ENCODE measurements at places on chromosomes 7 and 10.
A peak's percentile ranks its signal among the peaks of the same experiment; 100 is the strongest.

DNA sequence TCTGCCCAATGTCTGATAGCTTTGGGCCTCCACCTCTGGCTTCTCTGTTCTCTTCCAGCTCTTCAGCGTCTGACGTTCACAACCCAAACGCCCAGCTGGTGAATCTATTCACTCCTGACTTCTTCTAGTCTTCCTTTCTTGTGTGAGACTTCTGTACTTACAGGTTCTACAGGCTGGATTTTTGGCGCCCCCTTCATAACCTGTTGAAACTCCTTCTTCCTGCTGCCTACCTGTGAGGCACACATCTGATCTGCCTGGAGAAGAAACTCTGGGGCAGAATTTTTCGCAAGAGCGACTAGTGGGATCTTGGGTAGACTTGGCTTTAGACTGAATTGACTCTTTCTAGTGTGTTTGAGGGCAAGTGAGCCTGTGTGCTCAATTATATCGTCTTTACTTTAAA is 249.3 kb downstream of the REEP3 start:
- no peak for DNase-seq

DNA sequence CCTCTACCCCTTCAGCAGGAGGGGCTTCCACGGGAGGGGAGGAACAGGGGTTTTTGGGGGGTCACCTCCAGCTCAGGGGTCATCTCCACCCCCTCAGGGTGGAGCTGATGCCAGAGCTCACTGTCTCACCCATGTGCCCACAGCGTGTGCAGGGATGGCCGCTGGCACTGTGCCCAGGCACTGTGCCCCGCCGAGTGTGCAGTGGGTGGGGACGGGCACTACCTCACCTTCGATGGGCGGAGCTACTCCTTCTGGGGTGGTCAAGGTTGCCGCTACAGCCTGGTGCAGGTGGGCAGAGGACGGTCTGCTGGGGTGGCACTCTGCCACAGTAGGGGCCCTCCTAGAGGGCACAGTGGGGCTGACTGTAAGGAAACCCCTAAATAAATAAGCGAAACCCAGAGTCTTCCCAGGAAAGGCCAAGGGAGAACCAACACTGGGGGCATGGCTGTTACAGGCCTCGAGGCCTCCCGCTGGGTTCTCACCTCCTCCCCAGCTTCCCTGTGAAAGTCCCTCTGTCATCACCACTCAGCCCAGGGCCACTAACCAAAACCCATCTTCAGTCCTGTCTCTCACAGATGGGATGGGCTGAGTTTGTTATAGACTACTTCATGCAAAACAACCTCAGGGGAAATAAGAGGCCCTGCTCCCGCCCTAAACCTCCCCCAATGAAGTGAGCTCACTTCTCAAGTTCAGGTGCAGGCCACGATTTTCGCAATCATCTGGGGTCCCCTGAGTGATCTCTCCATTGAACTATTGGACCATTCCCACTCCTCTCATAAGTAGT is 7.4 kb upstream of the ZNF467 start:
- DNase-seq = peak; percentile 25

DNA sequence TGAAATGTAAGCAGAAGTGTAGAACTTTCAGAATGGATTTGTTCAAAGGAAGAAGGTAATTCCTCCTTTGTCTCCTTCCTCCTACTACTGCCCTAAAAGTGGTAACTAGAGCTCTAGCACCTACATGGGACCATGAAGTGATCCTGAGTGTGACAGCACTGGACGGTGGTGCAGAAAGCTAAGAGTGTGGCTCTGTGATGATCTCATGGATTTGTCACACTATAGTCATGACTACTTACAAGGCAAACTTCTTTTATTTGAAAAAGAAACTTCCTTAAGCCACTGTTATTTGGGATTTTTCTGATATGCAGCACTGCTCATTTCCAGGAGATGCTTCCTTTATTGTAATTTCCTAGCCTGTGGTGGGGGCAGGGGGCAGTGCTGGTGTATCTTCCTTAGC is 5.8 kb upstream of the FHIP2A start:
- no peak for DNase-seq

DNA sequence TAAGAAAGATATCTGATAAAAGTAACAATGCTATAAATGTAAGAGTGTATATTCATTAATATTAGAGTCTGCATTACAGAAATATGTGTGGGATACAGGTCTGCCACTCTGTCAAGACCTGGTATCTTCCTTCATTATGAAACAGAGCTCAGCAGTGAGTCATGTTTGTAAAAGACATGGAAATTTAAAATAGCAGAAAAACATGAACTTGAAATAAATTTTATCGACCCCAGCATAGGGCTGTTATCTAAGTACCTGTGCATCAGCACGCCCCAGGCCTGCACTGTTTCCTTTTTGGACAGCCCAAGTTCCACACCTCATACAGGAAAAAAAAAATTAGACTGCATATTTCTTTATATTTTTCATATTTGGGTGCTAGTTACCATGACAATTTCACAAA is 58.0 kb upstream of the ZPBP start:
- DNase-seq = no peak

DNA sequence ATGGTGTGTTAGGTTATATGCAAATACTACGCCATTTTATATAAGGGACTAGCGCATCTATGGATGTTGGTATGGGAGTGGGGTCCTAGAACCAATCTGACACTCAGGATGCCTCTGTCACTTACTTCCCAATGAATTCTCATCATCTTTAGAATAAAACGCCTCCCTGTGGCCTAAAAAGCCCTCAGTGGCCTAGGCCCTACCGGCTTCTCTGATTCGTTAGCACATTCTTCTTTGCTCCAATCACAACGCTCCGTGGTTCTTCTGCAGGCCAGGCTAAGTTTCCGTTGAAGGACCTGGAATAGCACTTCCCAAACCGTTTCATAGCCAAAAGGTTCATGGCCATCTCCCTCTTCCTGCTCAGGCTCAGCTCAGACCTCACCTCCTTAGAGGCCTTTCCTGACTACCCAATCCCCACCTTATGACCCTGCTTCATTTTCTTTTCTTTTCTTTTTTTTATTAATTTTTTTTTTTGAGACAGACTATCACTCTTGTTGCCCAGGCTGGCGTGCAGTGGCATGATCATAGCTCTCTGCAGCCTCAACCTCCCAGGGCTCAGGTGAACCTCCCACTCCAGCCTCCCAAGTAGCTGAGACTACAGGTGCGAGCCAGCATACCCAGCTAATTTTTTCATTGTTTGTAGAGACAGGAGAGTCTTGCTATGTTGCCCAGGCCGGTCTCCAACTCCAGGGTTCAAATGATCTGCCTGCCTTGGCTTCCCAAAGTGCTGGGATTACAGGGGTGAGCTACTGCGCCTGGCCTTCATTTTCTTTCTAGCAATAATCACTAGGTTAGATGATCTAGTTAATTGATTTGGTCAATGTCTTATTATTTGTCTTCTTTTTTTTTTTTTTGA is 24.5 kb upstream of the YWHAG start:
- no peak for DNase-seq

DNA sequence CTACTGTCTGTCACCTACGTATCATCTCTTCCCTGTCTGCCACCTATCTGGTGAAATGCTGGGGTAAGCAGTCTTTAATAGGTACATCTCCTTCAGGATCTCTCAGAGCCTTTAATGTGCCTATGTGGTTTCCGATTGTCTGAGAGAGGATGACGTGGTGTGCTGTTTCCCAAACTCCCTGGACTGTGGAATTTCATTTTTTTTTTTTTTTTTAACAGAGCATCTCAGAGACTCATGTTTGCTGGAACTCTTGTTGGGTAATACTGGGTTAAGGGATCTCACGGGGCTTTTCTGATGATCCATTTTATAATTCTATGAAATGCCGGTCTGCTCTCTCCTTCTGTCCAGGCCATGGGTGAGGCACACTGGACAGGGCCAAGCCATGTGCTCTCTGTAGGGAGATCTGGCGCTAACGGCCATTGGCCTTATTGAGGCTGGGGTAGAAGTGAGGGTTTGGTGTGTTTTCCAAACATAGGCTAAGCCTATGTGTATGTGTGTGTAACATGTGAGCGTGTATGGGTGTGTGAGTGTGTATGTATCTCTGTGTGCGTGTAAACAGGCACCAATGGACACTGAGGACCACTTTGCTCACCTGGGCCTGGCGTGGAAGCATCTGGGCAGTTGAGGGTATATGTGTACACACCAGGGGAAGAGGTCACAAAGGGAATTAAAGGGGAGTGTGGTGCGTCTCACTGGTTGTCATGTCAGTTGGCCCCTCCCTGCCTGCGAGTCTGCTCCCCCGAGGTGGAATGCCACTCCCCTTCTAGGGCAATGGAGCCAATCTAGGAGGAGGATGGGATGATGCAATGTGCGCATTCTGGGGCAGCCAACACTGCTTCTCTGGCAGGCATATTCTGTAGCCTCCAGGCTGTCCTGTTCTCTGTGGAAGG is 7.8 kb downstream of the ADRA2A start:
- no peak for DNase-seq

- no peak for DNase-seq
These were observed 101.5 kb upstream of the MTPN start for GRCh38 chr7:136078630-136079029.

- DNase-seq = no peak
These were observed 32.8 kb downstream of the GSAP start for GRCh38 chr7:77383333-77383740.

- DNase-seq = no peak
These were observed 127.9 kb upstream of the STK17A start for GRCh38 chr7:43454936-43455518.

DNA sequence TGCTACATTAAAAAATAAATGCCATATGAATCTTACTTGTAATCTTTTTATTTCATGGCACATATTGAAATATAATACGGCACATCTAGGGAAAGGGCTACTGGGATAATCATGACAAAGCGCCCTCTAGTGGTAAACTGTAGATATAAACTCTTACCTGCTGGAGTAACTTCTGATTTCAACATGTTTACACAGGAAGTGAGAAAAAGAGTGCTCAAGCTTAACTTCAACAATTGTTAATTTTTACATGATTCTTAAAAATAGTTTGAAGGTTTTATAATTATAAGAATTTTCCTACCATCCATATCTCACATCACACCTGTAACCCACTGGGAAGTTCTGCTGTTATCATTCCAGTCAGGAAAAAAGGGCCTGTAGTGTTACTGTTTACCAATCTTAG is 2.0 kb upstream of the HEPACAM2 start:
- DNase-seq = no peak

- DNase-seq = peak; percentile 29
These were observed 333.9 kb downstream of the AUTS2 start for GRCh38 chr7:69932034-69932628.

DNA sequence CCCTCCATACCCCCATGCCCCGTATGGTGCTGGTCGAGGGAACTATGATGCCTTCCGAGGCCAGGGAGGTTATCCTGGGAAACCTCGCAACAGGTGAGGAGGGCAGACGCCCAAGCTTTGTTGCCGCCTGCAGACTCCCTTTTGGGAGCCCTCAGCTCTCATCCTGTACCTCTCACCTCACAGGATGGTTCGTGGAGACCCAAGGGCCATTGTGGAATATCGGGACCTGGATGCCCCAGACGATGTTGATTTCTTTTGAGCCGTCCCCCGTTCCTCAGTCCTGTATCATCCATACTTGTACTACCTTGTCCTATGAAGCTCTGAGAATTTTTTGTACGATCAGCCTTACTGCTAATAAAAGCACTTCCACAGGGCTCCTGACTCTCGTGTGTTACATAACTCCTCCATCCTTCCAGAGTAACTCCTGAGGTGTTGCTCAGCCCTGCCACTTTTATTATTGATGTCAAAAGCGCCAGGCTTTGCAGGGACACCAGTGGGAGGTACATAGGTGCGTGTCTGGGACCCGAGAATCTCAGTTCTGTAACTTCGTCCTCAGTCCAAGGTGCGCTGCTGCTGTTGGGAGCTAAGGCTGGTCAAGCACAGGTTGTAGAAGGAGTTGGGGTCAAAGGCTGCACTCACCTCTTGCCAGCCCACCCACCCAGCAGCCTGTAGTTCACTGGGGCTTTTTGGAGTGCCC is 1.1 kb downstream of the UFSP1 start:
- DNase-seq = no peak

GRCh38 chr10:75110006-75110632 is 1.3 kb upstream of the SAMD8 start:
- DNase-seq = no peak

GRCh38 chr10:1451362-1451888 is 285.9 kb downstream of the ADARB2 start:
- no peak for DNase-seq

GRCh38 chr7:124575176-124575575 is 190.4 kb downstream of the GPR37 start:
- no peak for DNase-seq

GRCh38 chr10:131840788-131841118 is 60.1 kb upstream of the PPP2R2D start:
- DNase-seq = no peak

Measured in left ventricle myocardium superior (tissue), 1 donor.